Amygdala (tissue), 56 donors: ENCODE measurements at places on chromosomes 1 and 21.

GRCh38 chr1:246639732-246640131, 73.5 kb downstream of the CNST start:
- DNase-seq, result no peak

GRCh38 chr1:82775406-82776000, 974.8 kb downstream of the ADGRL2 start:
- peak; percentile 37 for DNase-seq

DNA sequence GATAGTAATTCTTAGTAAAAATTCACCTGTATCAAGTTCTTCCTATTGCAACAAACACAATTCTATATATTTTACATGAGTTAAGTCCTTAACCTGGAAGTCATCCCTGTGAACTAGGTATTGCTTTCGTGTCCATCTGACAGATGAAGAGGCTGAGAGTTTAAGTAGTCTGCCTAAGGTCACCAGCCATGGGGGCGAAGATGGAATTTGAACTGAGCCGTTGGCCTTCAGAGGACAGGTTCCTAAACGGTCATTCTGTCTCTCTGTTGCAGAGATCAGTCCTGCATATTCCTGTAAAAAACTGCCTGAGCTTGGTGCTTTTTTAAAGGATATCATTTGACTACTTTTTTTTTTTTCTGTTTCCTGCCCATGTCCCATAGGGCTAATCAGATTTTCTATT, 10.2 kb upstream of the POFUT2 start:
- no peak for DNase-seq

DNA sequence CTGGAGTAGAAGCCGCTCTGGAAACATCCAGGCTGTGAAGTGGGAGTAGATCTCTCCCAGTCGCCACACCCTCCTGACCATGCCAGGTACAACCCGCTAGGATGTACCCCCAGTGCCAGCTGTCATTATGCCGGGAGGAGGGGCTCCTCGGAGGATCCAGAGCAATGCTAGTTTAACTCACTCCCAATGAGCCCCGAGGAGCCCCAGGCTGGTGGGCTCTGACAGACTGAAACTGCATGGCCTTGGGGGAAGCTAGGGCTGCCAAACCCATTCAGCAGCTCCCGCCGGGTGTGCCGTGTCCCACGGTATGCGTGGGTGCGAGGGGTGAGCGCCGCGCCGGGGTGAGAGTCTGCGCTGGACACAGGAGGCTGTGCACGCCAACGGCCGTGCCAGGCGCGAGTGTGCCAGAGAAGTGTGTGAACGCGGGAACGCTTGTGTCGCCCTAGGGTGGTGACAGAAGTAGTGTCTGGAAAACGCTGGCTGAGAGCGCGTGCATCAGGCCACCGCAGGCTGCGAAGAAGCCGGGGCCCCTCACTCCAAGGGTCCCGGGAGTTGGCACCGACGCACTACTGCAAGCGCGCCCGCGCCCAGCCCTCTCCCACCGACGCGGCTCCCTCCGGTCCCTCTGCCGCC, 177.1 kb upstream of the EDN2 start:
- no peak for DNase-seq

GRCh38 chr1:168512864-168513595, 30.8 kb downstream of the XCL2 start:
- DNase-seq, result no peak

- DNase-seq, result no peak
Observed at GRCh38 chr1:53644909-53645689, 93.9 kb downstream of the GLIS1 start.

DNA sequence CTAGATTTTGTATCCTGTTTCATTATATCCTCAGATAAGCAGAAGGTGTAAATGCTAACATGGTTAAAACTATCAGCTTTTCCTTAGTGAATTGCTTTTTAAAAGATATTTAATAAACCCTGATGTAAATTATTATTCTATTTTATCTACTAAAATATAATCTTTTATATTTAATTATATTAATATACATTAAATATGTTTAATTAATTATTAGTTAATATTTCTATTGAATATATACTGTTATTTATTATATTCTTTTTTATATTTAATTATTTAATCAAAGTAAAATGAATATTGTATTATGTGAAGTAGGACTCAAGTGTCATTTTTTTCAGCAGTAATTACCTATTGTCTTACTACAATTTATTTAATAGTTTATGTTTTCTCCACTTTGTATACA, 179.7 kb upstream of the ADGRL4 start:
- DNase-seq, result no peak

- DNase-seq, result no peak
Observed at GRCh38 chr1:82879701-82880305, 1079.1 kb downstream of the ADGRL2 start.

- DNase-seq, result no peak
Observed at GRCh38 chr1:40860706-40861223, 1.4 kb downstream of the CITED4 start.

- no peak for DNase-seq
Observed at GRCh38 chr1:187877220-187877619, 1048.5 kb downstream of the PLA2G4A start.

DNA sequence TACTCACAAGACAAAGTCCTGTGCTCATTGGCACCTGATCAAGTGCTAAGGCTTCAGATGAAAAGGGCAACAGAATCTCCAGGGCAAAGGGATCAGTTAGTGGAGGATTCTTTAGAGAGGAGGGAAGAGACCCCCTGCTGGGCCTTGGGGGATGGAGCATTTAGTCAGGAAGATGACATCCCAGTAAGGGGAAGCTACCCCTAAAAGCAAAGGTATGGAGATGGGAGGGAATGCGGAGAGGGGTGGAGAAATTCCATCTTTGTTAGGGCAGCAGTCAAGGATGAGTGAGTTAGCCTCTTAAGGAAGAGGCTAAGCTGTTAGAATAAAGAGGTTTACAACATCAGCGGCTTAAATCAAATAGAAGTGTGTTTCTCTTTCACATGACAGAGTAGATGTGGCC, 67.4 kb downstream of the ST6GALNAC3 start:
- DNase-seq, result no peak

GRCh38 chr1:62245201-62245600, 50.6 kb downstream of the L1TD1 start:
- no peak for DNase-seq

DNA sequence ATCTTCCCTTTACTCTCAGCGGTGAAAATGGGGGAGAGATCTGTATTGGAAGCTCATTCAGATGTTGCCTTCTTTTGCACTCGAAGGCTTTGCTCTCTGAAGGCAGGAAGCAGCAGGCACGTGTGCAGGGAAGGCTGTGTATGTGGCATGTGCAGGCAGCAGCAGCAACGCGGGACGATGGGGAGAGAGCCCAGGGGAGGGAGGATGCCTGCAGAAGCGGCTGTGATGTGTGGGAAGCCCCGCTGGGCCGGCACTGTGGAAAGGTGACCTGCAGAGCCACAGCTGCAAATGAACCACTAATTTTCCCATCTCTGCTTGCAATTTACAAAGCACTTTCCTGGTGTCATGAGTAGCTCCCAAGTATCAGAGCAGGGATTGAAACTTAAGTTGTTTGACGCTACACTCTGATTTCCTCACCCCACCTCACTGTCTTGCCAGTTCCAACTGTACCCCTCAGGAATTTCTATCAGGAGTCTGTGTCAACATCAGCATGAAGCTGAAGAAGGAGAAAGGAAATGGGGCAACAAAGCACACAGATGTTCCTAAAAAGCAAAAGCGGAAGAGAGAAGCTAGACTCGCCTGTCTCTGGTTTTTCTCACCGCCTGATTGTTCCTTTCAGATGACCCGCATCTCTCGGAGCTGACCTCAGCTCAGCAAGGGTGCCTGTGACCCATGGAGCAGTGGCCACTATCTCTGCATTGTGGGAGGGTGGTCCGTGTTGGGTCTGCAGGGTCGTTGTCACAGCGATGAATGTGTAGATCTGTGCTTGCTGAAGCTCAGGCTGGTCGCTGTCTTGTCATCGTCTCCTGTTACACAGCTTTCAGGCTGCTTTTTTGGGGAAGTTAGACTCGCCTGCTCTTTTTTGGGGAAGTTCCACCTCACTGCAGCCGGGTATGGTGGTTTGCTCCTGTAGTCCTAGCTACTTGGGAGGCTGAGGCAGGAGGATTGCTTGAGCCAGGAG, 156.1 kb downstream of the KIF26B start:
- no peak for DNase-seq

DNA sequence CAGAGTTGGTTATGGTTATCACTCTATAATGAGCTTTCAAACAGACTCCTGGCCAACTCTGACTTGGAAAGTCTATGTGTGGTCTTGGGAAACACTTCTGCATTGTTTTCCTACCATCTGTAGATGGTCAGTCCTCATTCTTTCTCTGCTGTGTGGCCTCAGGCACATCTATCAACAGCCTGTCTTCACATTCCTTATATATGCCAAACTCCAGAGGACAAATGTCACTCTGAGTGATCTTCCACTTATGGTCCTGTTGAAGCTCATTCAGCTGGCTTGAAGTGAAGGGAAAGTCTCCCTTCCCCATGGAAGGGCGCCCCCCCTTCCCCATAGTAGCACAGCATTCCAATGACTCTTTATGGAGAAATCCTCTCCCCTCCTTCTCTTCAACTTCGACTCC, 58.7 kb downstream of the VANGL2 start:
- DNase-seq, result no peak

GRCh38 chr1:110229348-110230001, 19.4 kb downstream of the KCNC4 start:
- no peak for DNase-seq

DNA sequence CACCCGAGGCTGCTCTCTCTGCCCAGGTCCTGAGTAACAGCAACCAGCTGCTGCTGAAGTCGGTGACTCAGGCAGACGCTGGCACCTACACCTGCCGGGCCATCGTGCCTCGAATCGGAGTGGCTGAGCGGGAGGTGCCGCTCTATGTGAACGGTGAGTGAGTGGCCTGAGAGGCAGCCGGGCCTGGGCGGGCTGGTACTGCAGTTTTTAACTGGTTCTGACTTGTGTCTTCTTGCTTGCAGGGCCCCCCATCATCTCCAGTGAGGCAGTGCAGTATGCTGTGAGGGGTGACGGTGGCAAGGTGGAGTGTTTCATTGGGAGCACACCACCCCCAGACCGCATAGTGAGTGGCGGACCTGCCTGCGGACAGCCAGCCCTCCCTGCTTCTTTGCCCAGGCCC, 91.2 kb upstream of the CD1D start:
- DNase-seq, result no peak

GRCh38 chr1:29358183-29358582, 121.9 kb downstream of the PTPRU start:
- no peak for DNase-seq

GRCh38 chr1:1360506-1361169, 2.3 kb upstream of the MXRA8 start:
- no peak for DNase-seq

- DNase-seq, result no peak
Observed at GRCh38 chr1:43935711-43936427, 2.3 kb downstream of the ARTN start.

GRCh38 chr1:214124281-214124805, 136.6 kb downstream of the PROX1 start:
- no peak for DNase-seq

- peak; percentile 29 for DNase-seq
Observed at GRCh38 chr1:233790662-233791371, 113.7 kb upstream of the SLC35F3 start.

DNA sequence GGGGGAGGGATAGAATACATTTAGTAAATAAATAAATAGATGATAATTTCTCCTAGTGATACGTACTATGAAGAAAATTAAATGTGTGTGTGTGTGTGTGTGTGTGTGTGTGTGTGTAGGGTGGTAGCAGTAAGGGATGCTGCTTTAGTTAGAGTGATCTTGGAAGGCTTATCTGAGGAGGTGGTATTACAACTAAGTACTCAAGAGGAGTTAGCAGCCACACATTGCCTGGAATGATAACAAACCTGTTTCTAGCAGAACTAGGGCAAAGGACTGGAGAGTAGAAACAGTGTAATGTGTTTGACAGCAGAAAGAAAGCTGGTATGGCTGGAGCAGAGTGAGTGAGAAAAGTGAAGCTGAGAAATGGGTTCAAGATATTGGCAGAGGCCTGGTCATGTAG, 58.3 kb upstream of the FASLG start:
- no peak for DNase-seq

DNA sequence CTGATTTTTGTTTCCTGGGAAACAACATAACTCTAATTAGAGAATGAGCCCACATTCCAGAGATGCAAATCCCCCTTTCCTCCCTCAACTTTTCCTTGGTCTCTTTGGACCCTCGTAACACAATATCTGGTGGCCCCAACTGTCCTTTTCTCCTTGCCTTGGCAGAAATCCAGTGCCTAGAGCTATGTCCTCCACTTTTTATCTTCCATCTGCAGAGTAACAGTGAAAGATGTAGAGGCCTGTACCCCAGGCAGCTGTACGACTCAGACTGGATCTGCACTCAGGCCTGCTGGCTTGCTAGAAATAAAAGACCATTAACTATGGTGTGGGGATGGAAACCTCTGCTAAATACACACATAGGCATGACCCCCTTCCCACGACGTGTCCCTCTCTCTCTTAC, 72.0 kb downstream of the WARS2 start:
- no peak for DNase-seq

DNA sequence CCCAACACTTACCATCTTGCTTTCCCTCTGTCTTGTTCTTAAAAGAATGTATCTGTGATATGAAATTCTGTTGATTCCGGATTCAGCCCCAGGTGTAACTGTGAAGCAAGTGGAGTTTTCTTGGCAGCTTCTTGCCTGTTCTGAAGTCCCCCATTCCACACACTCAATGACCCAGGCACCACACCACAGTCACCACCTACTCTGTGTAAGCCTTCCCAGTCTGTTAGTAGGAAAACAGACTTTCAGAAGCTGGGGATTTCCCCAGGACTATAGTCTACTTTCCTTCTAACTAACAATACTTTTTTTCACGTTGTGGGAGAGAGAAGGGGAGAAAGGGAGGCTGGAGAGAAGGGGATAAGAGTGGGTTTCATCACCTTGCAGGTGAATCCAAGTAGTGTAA, 299.1 kb upstream of the PROX1 start:
- no peak for DNase-seq

DNA sequence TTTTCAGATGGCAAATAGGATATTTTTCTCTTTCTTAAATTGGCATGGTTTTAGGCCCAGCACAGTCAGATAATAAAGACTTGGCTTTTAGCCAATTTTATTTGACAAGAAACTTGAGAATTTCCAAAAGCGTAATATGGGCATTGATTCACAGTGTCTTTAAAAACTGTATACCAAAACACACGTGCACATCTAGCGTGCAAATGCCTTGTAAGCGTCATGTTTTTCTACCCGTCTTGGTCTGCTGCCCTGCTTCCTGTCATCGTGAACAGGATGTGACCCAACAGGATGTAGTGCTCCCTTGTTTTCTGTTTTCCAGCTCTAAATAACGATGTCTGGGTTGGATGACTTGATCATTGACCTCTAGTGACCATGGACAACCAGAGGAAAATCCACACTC, 24.7 kb upstream of the SLC44A3 start:
- DNase-seq, result no peak

DNA sequence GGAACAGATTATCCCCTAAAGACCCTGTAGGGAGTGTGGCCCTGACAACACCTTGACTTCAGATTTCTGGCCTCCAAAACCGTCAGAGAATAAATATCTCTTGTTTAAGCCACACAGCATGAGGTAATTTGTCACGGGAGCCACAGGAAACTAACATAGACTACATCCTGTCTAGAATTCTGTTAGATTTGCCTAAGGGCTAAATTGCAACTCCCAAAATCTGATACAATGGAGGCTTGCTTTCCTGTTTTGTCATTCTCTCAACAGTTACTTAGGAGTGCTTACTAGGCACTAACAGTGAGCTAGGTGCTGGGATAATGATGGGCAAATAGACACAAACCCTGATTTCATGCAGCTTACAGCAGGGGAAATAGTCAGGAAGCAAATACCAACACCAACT, 141.6 kb downstream of the MIS18A start:
- DNase-seq, result no peak
